ENCODE measurements at places on chromosomes 6 and 20.

- DNase-seq: no peak
Observed at GRCh38 chr6:44061375-44062104, 65.7 kb downstream of the MRPL14 start.

GRCh38 chr6:80733641-80734040 lies 627.2 kb downstream of the BCKDHB start:
- DNase-seq: no peak

GRCh38 chr6:44263354-44264100 lies 1.8 kb downstream of the NFKBIE start:
- no peak for DNase-seq

DNA sequence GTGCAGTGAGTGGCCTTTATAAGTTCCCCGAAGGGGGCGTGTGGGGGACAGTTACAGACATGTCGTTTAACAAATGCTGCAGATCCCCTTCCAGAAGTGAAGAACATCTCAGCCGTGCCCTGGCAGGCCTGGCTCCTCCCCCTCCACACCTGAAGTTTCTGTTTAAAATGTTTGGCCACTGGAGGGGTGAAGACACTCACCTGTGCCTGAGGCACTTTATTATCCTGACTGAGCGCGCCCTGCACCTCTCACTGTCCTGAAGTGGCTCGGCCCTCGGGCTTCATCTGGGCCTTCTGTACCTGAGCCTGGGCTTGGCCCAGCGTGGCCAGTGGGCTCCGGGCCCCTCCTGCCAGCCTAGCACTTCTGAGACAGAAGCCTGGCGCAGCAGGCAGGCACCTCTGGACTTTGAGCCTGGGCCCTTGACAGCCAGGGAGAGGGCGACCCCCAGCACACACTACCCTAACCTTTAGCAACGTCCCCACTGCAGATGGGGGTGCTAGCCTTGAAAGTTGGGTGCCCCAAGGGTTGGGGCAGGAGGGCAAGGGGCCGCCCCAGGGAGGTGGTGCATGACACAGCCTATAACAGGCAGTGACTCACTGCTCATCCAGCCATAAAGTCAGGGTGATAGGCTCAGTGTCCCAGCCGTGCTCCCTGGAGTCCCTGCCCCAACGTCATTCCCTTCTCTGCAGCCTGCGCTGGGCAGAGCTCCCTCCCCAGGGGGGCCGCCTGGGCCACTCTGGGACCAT lies 13.6 kb upstream of the GATA5 start:
- no peak for DNase-seq

DNA sequence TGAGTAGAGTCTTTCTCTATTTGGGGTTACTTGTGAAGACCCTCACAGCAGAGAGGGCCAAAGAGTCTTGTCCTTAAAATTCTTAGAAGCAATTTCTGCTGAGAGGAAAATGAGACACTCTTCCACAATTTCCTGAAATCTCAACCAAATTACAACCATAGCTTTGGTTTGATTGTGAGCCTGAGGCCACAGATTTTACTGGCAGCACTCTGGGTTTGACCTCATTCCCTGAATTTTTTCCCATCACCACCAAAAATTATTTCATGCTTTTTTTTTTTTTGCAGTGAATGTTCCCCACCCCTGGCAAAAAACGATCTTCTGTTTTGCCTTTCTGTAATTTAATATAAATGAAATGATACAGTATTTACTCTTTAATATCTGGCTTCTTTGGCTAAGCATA lies 125.5 kb downstream of the THEMIS start:
- DNase-seq: no peak
